Left ventricle myocardium superior (tissue), 1 donor: ENCODE measurements at places on chromosomes 1 and 21.

DNA sequence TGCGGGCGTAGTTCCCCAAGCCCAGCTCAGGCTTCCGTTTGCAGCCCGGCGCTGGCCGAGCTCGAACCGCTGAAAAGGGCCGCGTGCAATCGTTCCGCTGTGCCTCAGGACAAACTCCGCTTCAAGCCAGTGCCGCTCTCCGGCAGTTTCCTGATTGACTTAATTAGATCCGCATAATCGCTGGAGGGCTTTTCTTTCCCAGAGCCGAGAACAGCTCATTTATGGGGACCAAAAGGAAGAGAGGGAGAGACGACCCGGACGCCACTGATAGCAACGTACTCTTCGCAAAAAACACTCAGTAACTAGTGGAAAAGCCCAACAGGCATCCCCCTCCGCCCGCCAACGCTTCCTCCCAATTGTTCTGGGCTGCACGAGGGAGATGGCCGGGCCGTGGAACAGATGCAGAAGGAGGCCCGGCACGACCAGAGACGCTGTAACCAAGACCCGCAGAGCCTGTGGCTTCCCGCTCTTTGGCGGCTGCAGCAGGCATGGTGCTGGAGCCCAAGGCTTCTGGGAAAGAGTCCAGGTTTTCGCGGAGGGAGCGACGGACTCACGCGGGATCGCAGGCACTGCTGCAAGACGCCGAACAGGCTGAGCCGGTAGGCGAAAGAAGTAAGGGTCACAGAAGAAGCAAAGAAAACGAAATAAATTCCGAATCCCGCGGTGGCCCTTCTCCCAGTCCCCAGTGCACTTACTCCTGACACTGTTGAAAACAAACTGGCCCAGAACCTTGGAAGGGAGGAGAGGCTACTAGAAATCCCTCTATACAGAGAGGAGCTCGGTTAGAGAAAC, 3.6 kb upstream of the FOXD2 start:
- peak; percentile 73 for DNase-seq

GRCh38 chr1:229867726-229868125, 199.3 kb upstream of the GALNT2 start:
- DNase-seq: no peak

GRCh38 chr1:204289280-204289679, 70.4 kb downstream of the PLEKHA6 start:
- DNase-seq: peak; percentile 54

GRCh38 chr1:17595602-17595925, 56.1 kb downstream of the ARHGEF10L start:
- no peak for DNase-seq

GRCh38 chr1:38818175-38818976, 41.2 kb downstream of the RRAGC start:
- DNase-seq: peak; percentile 62

DNA sequence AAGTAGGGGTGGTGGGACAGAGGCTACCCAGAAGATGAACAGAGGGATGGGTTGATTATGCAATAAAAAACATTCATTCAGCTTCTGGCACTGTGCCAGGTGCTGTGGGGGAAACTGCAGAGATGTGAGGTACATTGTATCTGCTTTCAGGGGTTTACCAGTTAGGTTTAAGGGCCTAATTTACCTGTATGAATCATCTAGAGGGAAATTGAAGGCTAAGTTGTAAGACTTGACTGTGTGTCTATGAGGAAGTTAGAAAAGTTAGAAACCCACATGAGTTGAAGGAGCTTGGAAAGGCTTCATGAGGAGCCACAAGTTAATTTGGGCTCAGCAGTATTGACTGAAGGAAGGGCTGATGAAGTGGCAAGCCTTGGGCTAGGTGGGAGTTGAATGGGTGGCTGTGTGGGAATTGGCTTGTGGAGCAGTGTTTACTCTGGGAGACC, 36.7 kb upstream of the APOBEC4 start:
- DNase-seq: no peak

DNA sequence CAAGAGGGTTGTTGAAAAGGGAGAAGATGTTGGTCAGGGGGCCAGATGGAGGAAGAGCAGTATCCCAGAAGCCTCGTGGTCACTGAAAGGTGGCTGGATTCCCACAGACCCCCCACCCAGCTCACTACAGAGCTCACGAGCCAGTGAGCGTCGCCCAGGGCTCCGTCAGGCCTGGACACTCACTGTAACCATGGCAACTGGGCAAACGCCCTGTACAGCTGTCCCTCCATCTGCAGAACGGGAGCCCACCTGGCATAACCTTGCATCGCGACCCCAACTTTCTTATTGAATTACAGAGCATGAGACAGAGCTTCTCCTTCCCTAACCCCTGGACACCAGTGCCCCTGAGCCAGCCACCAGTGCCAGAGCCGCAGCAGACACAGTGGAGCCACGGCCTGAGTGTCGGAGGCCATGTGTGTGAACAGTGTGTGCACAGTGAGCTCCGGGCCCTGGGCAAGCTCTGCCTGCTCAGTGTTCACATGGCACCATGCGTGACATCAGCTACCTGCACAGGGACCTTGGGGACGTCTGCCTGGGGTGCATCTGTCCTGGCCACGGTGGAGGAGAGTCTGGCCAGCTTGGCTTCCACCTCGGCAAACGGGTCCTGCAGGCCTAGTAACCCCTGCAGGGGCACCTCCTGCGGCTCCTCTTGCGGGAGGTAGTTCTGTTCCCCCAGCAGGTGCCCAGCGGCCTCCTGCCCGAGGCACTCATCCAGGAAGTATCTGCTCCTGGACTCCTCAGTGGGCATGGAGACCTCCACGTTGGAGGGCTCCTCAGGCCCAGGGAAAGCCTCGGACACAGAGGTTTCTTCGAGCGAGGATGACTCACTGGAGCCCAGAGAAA, 25.9 kb upstream of the DDOST start:
- DNase-seq: no peak

DNA sequence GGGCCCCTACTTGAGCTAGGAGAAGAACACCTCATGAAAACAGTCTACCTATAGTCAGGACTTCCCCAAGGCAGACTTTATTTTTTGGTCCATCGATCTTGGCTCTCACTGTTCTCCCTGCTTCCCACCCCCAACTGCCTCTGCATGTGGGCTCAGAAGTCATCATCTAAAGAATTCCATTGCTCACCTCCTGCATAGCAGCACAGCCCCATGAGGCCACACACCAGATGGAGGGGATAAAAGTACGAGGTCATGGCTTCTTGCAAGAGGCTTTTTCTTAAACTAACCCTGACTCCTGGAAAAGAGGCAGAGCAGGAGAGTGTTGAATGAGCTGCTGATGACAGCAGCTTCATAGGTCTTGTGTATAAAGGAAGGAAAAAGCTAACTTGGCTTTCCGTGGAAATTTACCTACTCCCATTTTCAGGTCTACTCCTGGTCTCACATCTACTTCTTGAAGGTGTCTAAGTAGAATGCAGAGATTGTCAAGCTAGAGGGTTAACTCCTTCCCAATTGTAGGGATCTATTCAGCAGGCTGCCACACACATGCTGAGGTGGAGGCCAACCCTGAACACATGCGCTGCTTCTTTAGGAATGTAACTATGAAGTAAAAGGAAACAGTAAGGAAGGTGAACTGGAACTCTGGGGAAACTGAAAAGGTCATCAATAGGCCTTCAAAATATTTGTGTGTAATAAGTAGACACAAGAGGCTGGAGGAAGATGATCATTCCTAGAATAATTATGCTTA, 18.7 kb downstream of the WNT2B start:
- DNase-seq: no peak

DNA sequence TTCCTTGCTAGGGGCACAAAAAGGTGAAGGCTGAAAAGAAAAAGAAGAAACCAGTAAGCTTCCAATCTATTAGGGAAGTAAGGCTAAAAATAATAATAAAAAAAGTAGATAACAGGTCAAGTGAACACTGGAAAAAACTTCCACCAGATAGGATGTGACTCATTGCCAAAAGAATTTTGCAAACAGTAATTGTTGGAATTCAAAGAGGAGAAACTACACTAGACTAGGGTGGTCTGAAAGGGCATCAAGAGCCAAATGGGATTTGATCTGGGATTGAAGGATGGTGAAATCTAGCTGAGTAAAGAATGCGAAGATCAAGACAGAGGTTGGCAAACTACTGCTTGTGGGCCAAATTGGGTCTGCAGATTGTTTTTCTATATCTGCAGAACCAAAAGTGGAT, 6.0 kb upstream of the ST6GALNAC3 start:
- no peak for DNase-seq

DNA sequence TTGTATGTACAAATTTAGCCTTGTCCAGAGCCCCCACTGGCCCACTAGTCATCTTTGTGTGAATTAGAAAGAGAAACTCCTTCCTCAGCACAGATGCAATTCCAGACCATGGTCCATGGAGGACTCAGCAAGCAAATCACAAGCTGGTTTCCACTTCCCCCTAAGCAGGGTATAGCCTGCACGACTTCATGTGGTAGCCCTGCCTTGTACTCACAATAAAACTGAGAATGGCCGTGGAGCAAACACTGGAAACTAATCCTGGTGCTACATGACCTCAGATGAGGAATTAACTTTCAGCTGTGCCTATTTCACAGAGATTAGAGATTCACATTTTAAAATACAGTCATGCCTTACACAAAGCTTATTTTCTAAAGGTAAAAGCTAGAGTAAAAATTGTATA, 32.5 kb downstream of the KCNH1 start:
- no peak for DNase-seq

GRCh38 chr21:35025206-35026152, 23.6 kb downstream of the RUNX1 start:
- no peak for DNase-seq

- no peak for DNase-seq
Observed at GRCh38 chr21:17396948-17397347, 115.9 kb upstream of the CXADR start.
